ENCODE measurements at places on chromosomes 1 and 21.

- peak; percentile 74 for DNase-seq
These were observed 56.2 kb upstream of the RASAL2 start for GRCh38 chr1:178037510-178038253.

DNA sequence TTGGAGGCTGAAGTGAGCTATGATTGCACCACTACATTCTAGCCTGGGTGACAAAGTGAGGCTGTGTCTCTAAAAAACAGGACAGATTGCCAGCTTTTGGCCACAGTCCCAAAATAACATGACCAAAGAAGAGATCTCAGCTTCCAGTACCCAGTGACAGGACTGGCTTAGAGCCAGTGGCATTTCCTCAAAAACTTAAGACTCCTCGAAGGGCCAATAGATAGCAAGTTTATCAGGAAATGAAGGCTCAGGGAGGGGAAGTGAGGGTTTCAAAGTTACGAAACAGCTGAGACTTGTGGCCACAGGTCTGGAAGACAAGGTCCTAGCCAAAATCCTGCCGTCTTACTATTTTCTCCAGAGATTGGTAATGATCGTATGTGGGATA is 6.3 kb upstream of the TMEM39B start:
- peak; percentile 31 for DNase-seq

- DNase-seq: no peak
These were observed 8.5 kb upstream of the TTC22 start for GRCh38 chr1:54809496-54810074.

GRCh38 chr1:175363031-175363430 is 170.5 kb upstream of the KIAA0040 start:
- no peak for DNase-seq

DNA sequence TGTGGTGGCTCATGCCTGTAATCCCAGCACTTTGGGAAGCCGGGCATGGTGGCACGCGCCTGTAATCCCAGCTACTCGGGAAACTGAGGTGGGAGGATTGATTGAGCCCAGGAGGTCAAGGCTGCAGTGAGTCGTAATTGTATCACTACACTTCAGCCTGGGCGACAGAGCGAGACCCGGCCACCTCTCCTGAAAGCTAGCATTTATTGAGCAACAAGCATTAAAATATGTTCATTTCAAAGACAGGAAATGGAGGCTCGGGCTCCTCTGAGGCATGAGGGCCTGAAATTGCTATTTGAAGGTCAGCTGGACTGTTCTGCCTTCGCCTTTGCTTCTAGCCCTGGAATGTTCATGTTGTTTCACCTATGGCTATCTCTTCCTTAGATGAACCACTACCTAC is 34.5 kb downstream of the SPATA21 start:
- no peak for DNase-seq
